ENCODE measurements at places on chromosomes 7 and 10.

GRCh38 chr10:30445711-30446110 lies 11.7 kb downstream of the MAP3K8 start:
- DNase-seq: no peak

- DNase-seq: no peak
These were observed 25.5 kb upstream of the SLC29A3 start for GRCh38 chr10:71293446-71294084.

DNA sequence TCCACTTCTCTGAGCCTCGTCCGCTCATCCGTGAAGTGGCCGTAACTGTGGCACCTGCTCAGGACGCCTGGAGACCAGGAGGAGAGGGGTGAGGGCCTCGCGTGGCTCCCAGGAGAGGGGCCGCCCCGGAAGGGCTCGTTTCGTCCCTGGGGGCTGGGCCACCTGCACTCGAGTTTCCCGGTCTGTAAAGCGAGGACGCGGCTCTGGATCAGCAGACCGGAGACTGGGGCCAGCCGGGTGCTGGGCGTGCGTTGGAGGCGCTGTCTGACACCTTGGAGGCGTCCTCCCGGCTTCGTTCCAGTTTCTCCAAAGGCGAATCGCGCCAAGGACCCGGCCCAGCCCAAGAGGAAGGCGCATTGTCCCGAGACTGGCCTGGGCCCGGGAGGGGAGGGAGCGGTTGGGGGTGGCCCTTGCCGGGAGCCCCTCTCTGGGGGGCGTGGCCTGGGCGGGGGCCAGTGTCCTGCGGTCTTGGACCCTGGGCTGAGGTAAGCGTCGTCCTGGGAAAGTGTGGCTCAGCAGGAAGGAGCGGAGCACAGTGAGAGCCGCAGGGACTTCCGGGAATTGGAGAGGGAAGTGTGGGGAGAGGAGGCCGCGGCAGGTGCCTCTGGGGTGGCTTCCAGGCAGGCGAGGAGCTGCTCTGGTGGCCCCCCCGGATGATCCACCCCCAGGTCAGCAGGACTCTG lies 89.6 kb downstream of the FOXL3 start:
- no peak for DNase-seq

GRCh38 chr7:90412458-90413184 lies 9.4 kb downstream of the CLDN12 start:
- DNase-seq: no peak

GRCh38 chr7:120966961-120967360 lies 16.4 kb downstream of the ING3 start:
- peak; percentile 37 for DNase-seq

- no peak for DNase-seq
These were observed 99.6 kb downstream of the NRP1 start for GRCh38 chr10:33234831-33235237.

DNA sequence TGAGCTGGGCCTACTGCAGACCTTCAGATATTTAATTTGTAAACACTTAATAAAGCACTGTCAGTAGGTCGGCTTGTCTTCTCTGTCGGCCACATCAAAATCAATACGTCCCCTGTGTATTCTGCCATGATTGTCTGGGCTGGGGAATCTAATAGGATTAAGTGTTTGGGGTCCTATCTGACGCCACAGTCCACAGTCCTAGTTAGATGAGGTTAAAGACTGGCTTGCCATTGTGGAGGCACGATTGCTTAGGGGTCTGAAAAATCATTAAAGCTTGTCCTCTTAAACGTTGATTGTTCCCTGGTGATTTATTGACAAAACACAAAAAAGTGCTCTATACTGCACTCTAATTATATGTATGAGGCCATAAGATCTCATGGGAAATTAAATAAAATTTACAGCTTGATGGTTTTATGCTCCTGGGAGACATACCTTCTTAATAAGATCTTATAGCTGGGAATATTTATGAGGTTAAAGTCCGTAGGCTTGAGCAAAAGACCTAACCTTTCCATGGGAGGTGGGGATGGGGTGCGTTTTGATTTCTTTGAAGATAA lies 650.3 kb upstream of the GALNT17 start:
- no peak for DNase-seq

- no peak for DNase-seq
These were observed 71.1 kb downstream of the FIGNL1 start for GRCh38 chr7:50379082-50379481.

GRCh38 chr7:64180989-64181388 lies 26.0 kb upstream of the ZNF735 start:
- DNase-seq: peak; percentile 4

- DNase-seq: no peak
These were observed 67.8 kb upstream of the NPVF start for GRCh38 chr7:25296086-25296485.

GRCh38 chr10:69042417-69042816 lies 45.5 kb upstream of the SRGN start:
- DNase-seq: no peak

DNA sequence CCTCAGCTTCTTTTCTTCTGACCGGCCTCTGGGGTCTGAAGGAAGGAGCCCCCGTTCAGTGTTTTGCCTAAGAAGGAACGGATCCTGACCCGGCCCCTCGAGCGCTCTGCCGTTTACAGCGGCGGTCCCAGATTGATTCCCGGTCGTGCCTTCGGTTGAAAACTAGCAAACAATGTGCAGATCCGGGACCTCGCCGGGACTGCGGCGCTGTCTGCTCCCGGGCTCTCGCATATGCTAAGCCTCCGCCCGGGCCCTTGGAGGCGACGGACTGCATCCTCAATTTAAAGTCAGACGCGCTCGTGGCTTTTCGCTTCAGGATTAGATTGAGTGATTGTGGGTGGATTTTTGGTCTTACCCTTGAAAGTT lies 559 bp downstream of the DBF4 start:
- DNase-seq: peak; percentile 55

DNA sequence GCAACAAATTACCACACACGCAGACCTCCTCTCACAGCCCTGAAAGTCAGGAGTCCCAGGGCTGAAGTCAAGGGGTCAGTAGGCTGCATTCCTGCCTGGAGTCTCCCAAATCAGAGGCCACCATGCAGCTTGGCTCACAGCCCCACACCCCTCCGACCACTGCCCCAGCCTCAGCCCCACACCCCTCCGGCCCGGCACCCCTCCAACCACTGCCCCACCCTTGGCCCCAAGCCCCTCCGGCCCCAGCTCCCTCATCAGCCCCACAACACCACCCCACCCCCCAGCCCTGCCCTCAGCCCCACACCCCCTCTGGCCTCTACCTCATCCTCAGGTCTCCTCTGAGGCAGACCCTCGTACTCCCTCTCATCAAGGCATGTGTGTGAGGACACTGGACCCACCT lies 85.7 kb downstream of the DIP2C start:
- no peak for DNase-seq

- no peak for DNase-seq
These were observed 86.6 kb upstream of the LEP start for GRCh38 chr7:128154504-128154903.

- DNase-seq: no peak
These were observed 5.3 kb upstream of the CACNB2 start for GRCh38 chr10:18134921-18135320.

DNA sequence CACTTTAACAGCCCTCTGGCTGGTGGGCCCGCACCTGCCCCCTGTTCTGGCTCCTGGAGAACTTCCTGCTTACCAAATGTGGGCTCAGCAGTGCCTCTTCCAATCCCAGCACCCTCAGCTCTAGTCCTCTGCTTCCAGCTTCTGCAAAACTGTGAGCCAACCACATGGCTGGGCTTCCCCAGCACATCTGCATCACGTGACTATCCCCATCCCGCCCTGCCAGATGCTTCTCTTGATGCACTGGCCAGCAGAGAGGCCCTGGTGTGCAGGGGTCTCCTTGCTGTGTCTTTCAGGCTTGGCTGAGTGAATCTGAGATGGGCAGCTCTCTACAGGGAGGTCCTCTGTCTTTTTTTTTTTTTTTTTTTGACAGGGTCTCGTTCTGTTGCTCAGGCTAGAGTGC lies 43.8 kb upstream of the DMBT1 start:
- DNase-seq: no peak

DNA sequence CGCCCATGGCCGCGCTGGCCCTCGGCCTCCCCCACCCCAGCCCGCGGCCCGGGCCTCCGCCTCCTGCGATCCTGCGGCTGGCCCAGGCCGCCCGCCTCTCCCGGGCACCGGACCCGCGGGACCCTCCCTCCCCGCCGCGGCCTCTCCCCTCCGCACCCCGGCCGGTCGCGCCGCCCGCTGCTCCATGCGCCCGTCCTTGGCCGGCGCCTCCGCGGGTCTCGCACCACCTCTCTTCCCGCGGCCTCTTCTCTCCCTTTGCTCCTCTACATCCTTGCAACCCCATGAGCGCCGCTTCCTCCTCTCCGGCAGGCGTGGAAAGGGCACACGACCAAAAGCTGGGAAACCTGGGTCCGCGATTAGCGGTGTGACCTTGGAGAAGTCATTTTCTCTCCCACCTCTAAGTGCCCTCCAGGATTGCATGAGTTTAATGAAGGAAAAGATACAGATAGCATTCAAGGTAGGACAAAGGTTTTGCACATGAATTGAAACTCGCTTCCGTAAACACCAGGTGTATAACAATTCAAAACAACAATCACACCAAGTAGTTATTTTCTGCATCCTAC lies 448 bp upstream of the SRPK2 start:
- peak; percentile 20 for DNase-seq

- DNase-seq: no peak
These were observed at the start of gene CHRM2 for GRCh38 chr7:136868496-136869000. CHRM2 (plus strand) TSS chr7:136868652; CDS start chr7:137014866, 146,214 bp downstream.

GRCh38 chr7:28621369-28621841 lies 209.1 kb downstream of the CREB5 start:
- DNase-seq: no peak

DNA sequence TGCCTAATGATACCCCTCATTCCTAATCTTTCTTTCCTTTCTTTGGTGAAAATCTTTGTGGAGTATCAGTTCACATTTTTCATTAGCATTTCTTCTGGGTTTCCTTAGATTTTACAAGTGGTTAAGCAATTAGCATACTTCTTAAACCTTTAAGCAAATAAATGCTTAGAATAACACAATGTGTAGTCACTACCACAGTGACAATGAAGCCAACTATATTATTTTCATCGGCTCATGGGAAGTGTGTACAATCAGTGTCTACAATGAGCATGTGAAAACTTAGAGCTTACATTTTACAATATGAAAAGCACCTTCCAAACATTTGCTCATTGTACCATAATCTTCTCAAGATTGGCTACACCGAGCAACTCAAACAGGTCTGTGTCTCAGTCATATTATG lies 176.2 kb upstream of the PLXNA4 start:
- DNase-seq: no peak

DNA sequence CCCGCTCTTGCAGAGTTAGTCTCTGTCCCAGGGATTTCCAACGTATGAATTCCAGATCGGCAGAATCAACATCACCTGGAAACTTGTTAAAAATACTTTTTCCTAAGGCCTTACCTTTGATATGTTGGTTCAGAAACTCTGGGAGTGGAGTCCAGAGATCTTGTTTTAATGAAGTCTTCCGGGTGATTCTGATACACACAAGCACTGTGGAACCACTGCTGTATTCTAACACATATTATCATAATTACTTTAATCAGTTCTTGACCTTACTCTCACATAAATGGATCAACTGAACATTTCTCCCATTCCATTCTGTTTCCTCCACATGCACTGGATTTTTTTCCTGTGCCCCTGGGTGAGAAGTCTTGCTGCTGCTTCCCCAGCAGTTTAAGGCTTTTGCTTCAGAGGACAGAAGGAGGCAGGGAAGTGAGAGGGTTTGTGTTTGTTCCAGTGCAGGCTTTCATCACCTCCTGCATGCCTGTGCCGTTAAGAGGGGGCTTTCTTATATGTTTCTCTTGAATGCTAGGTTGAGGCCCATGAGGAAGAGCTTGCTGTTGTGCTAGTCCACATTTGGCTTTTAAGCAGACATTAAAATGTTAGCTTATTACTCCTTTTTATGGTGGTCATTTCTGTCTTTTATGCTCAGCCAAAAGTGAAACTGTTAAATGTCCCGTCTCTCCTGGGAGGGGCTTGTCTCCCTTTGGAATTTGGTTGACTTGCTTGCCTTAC lies 32.4 kb downstream of the CCSER2 start:
- no peak for DNase-seq

DNA sequence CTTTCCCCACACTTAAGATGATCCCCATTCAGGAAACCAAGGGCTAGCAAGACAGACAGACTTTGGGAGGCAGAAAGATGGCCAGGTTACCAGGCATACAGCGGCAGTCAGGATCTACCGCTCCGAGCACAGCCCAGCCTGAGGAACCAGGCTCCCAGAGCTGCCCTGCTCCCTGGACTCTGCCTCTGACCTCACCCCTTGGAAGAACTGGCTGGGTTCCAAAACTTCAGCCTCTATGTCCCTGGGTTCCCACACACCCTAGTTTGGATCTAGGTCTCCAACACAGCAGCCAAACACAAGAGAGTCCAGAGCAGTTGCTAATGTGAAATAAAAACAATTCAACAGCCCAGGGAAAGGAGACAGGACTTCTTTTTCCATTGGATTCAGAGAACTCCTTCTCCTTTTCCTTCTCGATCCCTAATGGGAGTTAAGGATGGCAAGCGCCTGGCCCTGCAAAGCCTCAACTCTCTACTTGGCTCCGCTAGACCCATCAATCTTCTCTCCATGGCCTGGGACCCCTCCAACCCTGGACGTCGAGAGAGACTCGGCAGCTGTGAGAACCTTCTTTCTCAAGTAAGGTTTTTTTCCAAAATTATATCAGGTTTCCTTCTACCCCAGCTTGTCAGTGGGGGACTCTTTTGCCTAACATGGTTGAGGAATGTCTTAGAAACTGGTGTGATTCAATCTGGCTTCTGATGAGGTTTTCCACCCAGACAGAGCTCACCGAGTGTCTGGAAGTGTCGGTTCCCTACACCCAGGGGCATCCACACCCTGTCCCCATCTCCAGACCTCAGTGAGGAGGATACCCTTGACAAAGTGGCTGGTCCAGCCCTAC lies 219.6 kb downstream of the KCNMA1 start:
- DNase-seq: no peak

- DNase-seq: peak; percentile 96
These were observed 107.2 kb upstream of the LYZL2 start for GRCh38 chr10:30736685-30737232.
